ENCODE measurements at places on chromosomes 5 and 9. TPM values are rescaled to one million over a fixed set of nuclear protein-coding genes. Genes with fewer than 3 reads are reported as not detected.

GPX8 gene
- 26.2 TPM for total RNA-seq

ARID3C gene
- not detected for total RNA-seq

PCDHGA11 gene
- total RNA-seq, result 3.3 TPM

FKTN gene
- total RNA-seq, result 55.9 TPM

RASGRF2 gene
- total RNA-seq, result 1.3 TPM

FCHSD1 gene
- 20.4 TPM for total RNA-seq

PLPP7 gene
- not detected for total RNA-seq

PCDHGB1 gene
- total RNA-seq, result not detected

PCDHGA7 gene
- 0.92 TPM for total RNA-seq

TNPO1 gene
- 105 TPM for total RNA-seq

RANBP3L gene
- total RNA-seq, result not detected

ARSK gene
- 6.9 TPM for total RNA-seq

SOHLH1 gene
- not detected for total RNA-seq

SPINK13 gene
- total RNA-seq, result not detected

OR13J1 gene
- total RNA-seq, result not detected

MEGF9 gene
- total RNA-seq, result 12.1 TPM

RFESD gene
- total RNA-seq, result 0.98 TPM

UBE2R2 gene
- total RNA-seq, result 14.3 TPM

MTAP gene
- total RNA-seq, result 31.4 TPM

COL5A1 gene
- 16.2 TPM for total RNA-seq

PPIC gene
- total RNA-seq, result 27.9 TPM

HNRNPK gene
- total RNA-seq, result 498 TPM

ATOSB gene
- total RNA-seq, result 31.8 TPM

PCDHGC5 gene
- total RNA-seq, result 1.1 TPM

GADD45G gene
- total RNA-seq, result 0.28 TPM

NAA35 gene
- 16.3 TPM for total RNA-seq

F2RL2 gene
- 0.05 TPM for total RNA-seq

NOXA1 gene
- total RNA-seq, result 0.92 TPM

SHISAL2B gene
- total RNA-seq, result not detected

ACOT12 gene
- not detected for total RNA-seq

PCDHB14 gene
- 0.65 TPM for total RNA-seq

GPR151 gene
- total RNA-seq, result not detected

ROR2 gene
- 0.85 TPM for total RNA-seq

MYOT gene
- not detected for total RNA-seq

C5orf47 gene
- total RNA-seq, result not detected

CARTPT gene
- total RNA-seq, result not detected

GNA14 gene
- not detected for total RNA-seq

FOXD4L6 gene
- 0.05 TPM for total RNA-seq
